HT-29 (cell line): ENCODE measurements at places on chromosomes 16 and 17. TPM values are rescaled to one million over a fixed set of nuclear protein-coding genes. Genes with fewer than 3 reads are reported as not detected.

GRCh38 chr17:82751571-82752370 is at the start of gene TBCD:
TSS of gene TBCD (plus strand) at chr17:82752065. CDS start at chr17:82752194, 129 bp downstream.
- peak; percentile 81 for DNase-seq

DNA sequence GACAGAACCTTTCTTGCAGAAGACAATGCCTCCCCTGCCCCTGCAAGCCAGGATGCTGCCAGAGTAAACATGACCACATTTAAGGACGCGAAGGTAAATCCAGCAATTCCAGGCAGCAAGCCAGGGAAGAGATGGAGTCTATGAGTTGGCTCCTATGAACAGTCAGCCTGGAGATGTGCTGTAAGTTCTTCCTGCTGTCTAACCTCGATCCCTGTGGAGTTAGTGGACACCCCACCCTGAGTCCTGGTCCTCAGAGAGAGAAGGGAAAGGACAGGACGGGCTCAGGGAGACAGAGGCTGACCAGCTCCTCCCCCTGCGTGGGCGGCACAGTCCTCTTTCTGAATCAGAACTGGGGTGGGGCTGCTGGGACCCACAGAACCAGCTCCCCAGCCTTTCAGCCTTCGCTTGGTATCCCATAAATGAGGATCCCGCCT is 24.9 kb downstream of the CDC42EP4 start:
- DNase-seq: peak; percentile 50

- no peak for DNase-seq
Measured at GRCh38 chr16:85657267-85657650, 31.5 kb downstream of the GINS2 start.

GRCh38 chr17:78763561-78763960 is 18.5 kb downstream of the CYTH1 start:
- DNase-seq: no peak

WNK4 gene
- total RNA-seq: 7.8 and 8.6 TPM in 2 replicates
